8988T (cell line): ENCODE measurements at places on chromosomes 12 and 14.

GRCh38 chr12:102609996-102610395 is 129.6 kb upstream of the IGF1 start:
- DNase-seq: no peak

DNA sequence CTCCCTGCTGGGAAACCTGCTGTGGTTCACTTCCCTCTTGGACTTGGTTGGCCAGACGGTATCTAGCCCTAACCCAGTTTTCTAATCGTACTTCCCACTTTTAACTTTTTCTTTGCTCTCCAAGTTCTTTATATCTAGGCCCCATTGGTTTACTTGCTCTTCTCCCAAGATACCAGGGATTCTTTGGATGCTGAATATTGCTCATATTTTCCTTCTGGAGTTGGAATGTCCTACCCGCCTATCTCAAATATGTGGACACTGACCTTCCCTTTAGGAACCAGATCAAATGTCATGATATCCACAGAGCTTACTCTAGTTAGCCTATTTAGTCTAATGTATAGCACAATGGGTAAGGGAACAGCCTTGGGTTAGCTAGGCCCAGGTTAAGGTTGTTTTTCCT is 228.6 kb downstream of the DACT1 start:
- no peak for DNase-seq

- no peak for DNase-seq
Measured at GRCh38 chr14:98236314-98236713, 1035.7 kb downstream of the BCL11B start.

GRCh38 chr12:124171231-124171979 is 123.5 kb upstream of the RFLNA start:
- DNase-seq: no peak

DNA sequence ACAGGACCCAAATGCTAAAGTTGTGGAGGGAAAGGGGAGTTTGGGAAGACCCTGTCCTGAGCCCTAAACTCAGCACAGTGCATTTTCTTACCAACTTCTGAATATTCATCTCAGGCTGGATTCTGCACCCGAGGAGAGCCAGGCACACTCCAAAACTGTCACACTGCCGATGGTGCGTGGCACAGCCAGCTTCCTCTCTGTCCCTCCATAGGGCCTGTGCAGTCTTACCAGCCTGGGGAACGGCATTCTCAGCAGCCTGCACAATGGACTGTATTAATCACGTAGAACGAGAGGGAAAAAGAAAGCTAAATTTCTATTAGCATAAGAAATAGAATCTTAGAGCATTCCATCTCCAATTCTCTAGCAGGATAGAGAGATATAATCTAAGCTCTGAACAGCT is 71.3 kb upstream of the GPATCH2L start:
- DNase-seq: no peak

DNA sequence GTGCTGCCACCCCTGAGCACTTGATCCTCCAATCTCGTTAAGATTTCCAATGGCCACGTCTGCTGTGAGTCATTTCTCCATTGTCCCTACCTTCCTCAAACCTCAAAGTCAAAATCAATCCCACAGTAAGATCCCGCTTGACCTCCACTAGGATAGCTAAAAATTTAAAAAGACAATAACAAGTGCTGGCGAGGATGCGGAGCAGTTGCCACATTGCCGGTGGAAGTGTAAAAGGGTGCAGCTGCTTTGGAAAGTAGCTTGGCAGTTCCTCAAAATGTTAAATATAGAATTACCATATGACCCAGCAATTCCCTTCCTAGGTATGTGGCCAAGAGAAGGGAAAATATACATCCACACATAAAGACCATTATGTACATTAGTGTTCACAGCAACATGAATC is 9.5 kb upstream of the BCL7A start:
- DNase-seq: no peak

- no peak for DNase-seq
Measured at GRCh38 chr12:123148223-123148622, 2.7 kb downstream of the PITPNM2 start.

DNA sequence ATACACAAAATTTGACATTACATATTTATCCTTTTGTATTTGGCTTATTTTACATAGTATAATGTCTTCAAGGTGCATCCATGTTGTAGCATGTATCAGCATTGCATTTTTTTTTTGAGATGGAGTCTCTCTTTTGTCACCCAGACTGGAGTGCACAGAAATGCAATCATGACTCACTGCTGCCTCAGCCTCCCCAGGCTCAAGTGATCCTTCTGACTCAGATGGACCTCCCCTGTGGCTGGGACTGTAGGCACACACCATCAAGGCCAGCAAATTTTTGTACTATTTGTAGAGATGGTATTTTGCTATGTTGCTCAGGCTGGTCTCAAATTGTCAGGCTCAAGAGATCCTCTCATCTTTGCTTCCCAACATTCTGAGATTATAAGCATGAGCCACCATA is 214.4 kb upstream of the ALG10B start:
- no peak for DNase-seq

- DNase-seq: no peak
Measured at GRCh38 chr14:31219169-31219568, 11.6 kb upstream of the HECTD1 start.

DNA sequence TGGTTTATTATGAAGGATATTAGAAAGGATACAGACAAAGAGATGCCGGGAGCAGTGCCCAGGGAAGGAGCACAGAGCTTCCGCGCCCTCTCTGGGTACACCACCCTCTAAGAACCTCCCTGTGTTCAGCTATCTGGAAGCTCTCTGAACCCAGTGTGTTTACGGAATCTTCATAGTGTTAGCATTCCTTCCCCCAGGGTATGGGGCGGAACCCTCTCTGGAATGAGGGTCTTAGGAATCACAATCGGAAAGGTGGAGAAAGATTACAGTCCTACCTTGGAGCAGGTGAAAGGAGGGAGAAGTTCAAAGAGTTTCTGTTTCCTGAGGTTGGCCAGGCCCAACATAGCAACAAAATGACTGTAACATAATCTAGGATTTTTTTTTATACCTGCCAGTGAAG is 6.8 kb upstream of the NUDT4 start:
- no peak for DNase-seq

DNA sequence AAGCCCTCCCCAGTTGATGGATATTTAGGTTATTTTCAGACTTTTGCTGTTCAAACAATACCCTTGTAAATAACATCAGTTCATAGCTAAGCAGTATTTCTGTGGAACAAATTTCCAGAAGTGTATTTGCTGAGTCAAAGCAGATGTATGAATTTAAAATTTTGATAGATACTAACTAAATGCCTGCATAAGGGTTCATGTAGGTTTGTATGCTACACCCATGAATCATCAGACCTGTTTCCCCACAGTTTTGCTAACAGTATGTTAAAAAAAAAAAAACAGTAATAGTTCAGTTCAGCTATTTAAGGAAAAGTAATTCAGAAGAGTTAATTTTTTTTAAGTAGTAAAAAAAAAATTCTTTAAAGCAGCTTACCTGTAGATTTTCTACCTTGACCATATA is 236.1 kb upstream of the DIO2 start:
- DNase-seq: no peak

GRCh38 chr12:44058366-44058765 is 222.5 kb downstream of the TMEM117 start:
- DNase-seq: no peak

DNA sequence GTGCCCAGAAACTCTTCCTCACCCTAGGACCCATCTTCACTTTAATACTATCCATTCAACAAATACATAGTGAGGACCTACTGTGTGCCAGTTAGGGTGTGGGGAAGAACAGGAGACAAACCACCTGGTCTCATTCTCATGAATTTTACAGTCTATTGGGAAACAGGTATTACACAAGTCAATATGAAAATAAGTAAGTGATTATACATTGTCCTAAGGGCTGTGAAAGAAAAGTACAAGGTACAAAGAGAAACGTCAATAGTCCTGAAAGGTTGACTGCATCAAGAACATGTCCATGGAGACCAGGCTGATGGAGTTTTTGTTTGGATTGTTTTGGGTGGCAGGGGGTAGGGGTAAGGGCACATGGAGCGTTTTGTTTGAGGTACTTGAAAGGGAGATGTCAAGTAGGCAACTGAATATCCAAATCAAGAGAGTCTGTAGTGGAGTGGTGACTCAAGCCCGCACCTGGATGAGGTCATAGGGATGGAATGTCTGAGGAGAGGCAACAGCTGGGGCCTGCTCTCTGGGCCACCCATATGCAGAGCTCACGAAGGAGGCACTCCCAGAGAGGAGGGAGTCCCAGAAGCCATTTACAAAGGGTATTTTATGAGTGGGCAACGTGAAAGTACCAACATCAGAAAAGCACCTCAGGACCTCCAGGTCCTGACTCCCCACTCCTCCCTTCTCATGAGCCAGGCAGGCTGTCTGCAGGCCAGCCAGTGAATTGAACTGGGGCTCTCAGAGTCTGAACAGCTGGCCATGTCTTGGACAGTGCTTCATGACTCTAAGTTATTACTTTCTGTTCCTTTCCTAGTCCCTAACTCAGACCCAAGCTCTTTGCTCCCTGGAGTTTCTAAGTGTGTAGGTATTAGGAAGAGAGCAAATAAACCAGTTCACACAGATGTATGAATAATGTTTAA is 272.0 kb downstream of the ZFP36L1 start:
- DNase-seq: no peak

GRCh38 chr12:45732936-45733335 is 3.4 kb downstream of the ARID2 start:
- DNase-seq: no peak

DNA sequence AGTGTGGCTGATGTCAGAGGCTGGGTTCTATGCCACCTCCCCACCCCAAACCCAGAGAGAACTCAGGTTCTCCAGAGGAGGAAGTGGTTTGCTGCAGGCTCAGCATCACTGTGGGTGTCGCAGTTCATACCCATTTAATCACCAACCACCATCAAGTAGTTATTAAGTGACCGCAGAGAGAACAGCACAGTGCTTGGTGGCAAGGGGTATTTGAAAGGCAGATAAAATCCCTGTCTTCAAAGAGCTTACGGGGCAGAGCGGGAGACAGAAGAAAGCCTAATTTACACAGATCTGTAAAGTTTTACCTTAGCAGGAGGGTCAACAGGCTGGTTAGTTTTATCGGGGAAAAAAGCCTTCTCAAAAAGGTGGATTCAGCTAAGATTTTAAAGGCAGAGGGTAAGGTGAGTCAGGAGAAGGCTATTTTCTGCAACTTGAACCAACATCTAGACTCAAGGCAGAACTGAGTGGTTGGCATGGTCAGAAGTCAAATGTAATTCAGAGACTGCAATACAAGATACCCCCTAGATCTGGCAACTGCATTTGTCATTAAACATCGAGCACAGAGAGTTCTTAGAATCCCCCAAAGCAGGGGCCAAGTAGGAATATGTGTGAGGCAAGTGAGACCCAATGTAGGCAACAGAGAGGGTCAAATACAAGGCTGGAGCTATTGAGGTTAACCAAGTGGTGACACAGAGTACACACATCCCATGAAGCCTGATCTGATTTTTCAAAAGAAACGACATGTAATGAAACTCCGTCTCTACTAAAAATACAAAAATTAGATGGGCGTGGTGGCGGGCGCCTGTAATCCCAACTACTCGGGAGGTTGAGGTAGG is 13.2 kb downstream of the PXN start:
- DNase-seq: no peak

- no peak for DNase-seq
Measured at GRCh38 chr14:59026081-59026480, 162.4 kb upstream of the DAAM1 start.

DNA sequence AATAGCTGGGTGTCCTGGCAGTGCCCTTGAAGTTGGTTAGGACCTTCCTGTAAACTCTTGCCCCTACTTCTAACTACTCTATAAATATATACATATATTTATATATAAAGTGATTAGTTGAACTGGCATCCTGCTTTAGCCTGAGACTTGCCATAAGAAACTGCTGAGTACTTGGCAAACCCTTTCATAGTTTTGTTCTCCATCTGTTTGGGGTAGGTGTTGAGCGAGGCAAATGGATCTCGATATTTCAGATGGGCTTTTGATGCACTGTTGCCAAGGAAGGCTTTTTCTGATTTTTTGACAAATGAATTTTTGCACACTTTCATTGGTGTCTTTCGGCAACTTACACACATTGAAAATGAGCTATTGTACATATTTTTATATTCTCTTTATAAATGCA is 10.4 kb downstream of the CALM1 start:
- DNase-seq: no peak

- DNase-seq: no peak
Measured at GRCh38 chr14:51844081-51844881, 16.1 kb upstream of the GNG2 start.

- no peak for DNase-seq
Measured at GRCh38 chr12:22271023-22271422, 63.5 kb downstream of the ST8SIA1 start.

DNA sequence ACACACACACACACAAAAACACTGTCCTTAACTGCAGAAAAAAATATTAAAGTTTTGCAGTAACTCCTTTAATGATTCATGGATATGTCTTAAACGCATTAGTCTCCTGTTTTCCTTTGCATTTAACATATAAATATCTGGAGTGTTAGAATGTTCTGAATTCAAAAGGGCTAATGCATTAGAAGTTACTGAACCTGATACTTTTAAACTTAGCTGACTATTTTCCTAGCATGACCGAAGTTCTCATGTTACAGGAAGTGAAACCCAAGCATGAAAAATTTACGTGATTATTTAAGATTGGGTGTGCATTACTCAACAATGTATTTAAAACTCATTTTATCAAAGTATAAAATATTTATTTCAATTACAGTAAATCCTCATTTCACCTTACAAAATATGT is 791.2 kb downstream of the FLRT2 start:
- DNase-seq: no peak

DNA sequence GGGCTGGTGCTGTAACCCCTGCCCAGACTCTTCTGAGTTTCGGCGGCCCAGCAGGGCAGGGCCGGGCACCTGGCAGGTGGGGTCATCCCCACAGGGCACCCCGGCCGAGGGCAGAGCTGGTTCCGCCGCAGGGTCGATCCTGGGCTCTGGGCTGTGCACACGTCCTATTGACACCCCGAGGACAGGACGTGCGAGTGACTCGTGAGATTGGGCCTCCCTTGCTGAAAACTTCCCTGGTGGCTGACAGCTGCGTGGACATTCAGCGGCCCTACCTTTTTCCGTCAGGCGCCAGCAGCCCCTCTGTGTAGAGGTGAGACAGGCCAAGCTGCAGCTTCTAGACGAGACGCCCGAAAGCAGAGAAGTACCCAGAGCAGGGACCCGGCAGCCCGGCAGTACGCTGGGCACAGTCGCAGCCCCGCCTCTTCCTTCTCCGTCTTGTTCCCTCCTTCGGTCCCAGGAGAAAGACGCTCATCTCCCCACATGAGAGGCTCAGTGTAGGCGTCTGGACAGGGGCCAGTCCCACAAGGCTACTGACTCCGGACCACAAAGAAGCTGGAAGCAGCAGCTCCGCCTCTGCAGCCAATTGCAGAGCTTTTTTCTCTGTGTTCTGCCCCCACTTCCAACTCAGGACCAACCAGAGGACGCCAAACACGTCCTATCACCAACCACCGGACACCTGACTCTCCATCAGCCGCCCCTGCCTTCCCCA is at the start of gene LRCOL1:
Gene LRCOL1 (minus strand): TSS at position 532 of the 709 bp plus-strand sequence. CDS start 4,331 bp downstream, outside the sequence.
- no peak for DNase-seq
